NCI-H1417 treated with DMSO at 0.1 percent for 48 hours (cell line): ENCODE measurements at places on chromosomes 5 and 9.

DNA sequence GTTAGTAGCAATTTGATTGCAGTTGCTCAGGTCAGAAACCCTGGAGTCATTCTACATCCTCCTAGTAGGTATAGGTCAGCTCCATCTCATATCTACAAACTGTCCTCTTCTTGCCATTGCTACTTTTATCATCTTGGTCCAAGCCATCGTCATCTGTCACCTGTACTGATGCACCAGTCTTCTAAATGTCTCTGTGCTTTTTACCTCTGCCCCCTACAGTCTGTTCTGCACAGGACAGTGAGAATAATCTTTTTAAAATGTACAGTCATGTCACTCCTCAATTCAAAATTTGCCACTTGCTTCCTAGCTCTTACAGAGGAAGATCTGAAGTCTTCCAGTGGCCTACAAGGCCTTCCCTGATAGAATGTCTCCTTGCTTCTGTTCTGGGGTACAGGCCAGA, 6.8 kb downstream of the NNT start:
- no peak for DNase-seq

DNA sequence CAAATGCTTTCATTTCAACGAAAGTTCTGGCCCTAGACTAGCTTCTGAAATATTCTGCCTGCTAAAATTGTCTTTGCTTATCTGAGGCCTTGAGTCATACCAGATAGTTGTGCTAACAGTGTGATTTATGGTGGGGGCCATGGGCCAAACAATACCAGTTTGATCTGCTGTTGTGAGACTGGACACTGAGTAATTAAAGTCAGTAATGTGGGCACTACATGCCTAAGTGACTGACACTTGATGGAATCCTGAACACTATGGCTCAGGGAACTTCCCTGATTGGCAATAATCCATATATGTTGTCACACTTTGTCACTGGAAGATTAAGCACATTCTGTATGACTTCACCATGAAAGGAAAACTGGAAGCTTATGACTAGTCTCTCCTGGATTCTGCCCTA, 127.6 kb upstream of the CYLC2 start:
- DNase-seq = no peak

GRCh38 chr9:106737516-106737915, 125.5 kb upstream of the ZNF462 start:
- no peak for DNase-seq

- DNase-seq = no peak
Measured at GRCh38 chr9:15856591-15856990, 303.7 kb downstream of the CCDC171 start.

DNA sequence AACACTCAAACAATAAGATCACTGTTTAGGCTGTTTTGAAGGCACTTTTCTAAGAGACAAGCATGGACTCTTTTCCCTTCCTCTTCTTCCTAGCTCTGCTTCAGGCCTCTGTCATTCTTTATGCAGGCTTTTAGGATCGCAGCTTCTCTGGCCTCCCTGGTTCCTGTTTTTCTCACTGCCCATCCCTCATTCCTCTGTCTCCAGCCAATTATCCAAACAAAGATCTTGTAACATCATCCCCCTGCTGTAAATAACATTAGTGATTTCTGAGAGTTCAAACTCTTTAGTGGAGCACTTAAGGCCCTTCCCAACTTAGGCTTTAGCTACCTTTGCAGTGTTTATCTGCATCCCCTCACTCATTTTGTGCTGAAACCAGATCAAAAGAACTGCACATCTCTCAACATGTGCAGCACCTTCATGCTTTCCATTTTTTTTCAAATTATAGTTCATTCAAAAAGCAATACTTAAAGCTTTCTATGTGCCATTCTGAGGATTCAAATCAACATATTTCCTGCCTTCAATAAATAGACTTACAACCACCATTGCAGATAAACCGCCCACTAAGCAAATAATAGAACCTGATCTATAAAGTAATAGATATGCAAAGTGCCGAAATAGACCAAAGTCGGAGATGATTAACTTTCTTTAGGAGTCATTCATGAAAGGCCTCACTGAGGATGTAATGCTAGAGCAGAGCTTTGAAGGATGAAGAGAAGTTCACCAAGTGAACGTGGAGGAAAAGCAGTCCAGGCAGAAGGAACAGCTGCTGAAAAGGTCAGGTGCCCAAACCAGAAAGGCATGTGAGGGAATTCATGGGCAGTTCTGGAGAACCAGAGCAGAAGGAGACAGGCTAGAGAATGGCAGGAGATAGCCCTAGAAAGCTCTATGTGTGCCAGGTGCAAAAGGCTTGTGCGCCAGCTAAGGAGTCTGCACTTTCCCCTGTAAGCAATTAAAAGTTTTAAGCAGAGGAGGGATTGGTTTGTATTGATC, 95.8 kb upstream of the ZNF366 start:
- DNase-seq = no peak

- no peak for DNase-seq
Measured at GRCh38 chr9:95879591-95879990, 4.1 kb downstream of the ERCC6L2 start.
